KBM-7 (cell line): ENCODE measurements at places on chromosomes 4 and X.
A peak's percentile ranks its signal among the peaks of the same experiment; 100 is the strongest.

GRCh38 chr4:177964061-177964460 lies 521.8 kb upstream of the AGA start:
- no peak for DNase-seq

DNA sequence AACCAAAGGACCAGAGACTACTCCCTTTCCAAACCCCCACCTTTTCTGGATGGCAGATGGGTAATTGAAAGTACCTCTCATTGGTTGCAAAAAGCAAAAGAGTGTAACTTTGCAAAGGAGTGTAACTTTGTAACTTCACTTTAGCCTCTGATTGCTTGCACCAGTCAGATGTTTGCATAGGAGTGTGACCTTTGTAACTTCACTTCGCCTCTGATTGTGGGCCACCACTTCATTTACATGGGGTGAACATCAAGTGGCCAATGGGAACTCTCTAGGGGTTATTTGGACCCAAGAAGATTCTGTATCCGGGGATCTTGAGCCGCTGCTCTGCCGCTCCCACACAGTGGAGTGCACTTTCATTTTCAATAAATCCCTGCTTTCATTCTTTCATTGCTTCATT lies 9.9 kb upstream of the SLC25A43 start:
- no peak for DNase-seq

GRCh38 chrX:11952176-11952720 lies 186.0 kb upstream of the FRMPD4 start:
- DNase-seq = no peak

DNA sequence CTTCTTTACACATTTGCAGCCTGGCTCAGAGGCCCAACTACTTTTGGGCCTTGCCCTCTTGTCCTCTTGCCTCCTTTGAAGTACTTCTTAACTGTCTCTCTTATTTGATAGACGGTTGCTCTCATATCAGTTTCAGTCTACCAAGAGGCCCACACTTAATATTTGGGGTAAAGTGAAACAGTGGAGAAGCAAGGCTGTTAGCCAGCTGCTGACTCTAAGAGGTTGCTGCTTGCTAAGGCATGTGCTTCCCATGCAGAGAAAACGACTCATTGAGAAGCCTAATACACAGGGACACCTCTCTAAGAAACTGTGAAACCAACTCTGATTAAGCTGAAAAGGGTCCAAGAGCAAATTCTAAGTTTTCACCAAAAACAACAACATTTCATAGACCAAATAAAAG lies 94.6 kb downstream of the PPP3CA start:
- DNase-seq = no peak

GRCh38 chr4:57270346-57270745 lies 160.2 kb upstream of the IGFBP7 start:
- no peak for DNase-seq

GRCh38 chr4:123398066-123398852 lies 1.7 kb downstream of the SPRY1 start:
- DNase-seq = peak; percentile 64

- DNase-seq = no peak
Observed at GRCh38 chrX:119477812-119478232, 9.6 kb downstream of the SLC25A5 start.

GRCh38 chr4:119493886-119494285 lies 134.7 kb downstream of the PDE5A start:
- DNase-seq = no peak

DNA sequence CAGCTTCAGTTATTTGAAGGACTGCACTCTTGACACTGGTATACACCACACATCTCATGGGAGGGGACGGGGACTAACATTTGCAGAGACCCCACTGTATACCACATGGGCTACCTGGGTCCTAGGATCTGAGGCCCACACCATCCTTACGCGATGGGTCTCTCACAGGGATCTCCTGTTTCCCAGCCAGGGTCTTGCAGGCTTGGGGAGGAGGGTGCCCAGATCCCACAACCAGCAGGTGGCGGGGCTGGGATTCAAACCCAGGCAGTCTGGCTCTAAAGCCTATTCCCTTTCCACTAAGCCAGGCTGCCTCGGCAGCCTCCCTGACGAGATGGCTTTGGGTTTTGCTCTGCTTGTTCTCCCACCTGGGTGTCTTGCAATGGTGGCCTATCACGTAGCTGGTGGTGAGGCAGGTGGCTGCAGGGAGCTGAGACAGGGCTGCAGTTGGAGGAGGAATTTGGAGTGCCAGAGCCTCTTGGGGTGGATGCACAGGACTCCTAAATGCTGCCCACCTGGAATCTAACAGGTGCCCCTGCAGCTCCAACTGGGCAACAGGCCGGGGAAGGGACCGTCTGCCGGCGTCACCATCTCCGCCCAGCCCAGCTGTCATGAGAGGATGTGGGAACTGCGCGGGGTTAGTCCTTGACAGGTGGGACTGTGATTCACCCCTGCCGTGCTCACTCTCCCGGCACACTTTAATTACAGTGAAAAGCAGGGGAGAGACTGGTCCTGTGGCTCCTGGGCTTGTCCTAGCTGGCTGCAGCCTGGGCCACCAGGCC lies 110.7 kb downstream of the PSAPL1 start:
- DNase-seq = no peak

GRCh38 chrX:42920752-42921151 lies 142.8 kb upstream of the PPP1R2C start:
- DNase-seq = no peak

DNA sequence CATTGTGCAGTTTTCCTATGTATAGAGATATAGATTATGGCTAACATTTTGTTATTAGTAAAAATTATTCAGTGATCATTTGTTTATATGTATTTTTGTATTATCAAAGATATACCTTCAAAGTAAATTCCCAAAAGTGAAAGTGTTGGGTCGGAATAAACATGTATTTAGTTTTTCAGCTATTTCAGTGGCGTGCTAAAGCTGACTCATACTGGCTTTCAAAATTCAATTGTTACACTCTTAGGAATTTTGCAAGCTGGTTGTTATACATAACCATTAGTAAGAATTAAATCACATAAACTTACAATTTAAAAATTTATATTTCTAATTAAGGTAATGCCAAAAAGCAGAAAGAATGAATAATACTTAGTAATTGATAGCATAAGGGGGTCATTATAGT lies 288.4 kb upstream of the NRK start:
- no peak for DNase-seq

- no peak for DNase-seq
Observed at GRCh38 chr4:8171266-8171665, 12.7 kb upstream of the ABLIM2 start.

- DNase-seq = no peak
Observed at GRCh38 chrX:45434231-45434630, 233.6 kb upstream of the DIPK2B start.

DNA sequence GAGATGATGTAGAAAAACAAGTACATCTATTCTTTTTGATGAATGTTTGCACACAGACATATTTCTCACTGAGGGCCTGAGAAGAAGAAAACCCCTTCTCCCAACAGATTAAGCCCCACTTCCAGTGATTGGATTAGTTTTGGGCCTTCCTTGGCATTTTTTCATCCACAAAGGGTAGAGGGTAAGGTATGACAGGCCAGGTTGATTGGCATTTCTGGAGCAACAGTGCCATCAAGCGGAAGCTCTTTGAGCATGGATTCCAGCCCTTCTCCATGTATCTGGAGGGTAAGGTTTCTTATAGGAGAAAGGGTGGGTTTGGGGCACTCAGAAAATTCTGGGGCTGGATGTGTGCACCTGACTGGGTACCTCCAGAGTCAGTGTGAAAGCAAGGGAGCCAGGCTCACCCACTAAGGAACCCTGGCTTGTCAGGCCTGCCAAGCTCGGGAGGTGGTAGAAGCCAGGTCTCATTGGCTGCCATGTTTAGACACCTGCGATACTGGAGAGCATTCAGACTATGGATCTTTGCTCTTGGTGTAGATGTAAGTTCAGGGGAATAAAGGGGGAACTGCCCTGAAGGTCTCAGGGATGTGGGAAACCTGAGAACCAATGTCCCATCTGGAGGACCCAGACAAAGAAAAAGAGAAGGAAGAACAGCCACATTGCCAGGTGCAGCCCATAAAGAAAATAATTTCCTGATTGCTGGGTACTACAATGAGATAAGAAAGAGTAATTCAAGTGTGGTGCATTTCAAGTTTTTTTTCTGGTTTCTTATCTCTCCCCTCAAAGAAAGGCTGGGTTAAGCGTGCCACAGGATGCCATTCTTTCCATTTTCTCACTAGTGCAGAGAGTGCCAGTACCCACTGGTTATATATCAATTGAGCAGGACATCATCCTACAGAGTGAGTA lies 222.3 kb upstream of the AGTR2 start:
- peak; percentile 27 for DNase-seq

- DNase-seq = no peak
Observed at GRCh38 chr4:143195581-143195980, 10.9 kb downstream of the USP38 start.

DNA sequence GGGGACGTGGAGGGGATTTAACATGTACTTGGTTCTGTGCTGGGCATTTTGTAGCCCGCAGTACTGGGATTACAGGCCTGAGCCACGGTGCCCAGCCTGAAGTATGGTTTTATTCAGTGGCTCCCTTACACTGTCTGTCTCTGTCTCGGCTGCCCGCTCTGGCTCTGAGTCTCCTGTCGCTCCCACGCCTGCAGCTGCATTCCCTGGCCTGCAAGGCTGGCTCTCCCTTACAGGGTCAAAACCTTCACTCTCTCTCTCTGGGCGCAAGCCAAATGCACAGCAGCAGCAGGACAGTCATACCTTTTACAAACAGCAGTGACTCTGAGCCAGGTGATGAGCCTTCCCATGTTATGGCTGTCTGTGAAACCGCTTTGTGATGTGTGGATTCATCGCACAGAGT lies 72.1 kb downstream of the HTRA3 start:
- no peak for DNase-seq

DNA sequence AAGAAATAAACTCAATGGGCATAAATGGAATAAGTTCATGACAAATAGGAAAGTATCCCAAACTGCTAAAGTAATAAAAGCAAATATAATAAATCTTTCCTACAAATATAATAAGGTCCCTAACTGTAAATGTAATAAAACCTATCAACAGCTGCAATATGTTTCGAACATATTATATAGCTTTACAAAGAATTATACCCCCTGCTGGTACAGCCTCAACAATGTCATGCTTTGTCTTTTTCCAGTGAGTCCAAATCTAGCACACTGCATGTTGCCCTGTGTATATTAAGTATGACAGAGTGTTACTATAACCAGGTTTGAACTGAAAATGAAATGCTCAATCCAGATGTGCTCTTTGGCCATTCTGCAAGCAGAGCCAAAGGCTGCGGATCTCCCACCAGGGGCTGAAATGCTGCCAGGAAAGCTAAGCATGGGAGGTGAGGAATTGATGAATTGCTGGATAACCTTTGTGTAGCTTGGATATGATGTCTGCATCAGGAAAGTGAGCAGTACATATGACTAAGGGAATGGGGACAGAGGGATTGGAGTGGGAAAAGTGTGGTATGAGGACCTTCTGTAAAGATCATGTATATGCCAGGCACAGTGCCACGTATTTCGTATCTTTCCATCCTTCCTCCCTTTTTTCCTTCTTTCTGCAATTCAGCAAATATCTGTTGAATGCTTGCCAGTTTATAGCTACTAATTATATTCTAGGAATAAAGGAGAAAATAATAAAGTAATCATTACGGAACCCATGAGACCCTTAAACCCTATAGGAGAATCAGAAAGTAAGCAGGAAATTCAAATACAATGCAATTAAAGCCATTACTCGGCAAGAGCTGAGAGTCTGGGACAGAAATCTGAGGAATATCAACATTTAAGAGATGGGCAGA lies 954.6 kb upstream of the LCORL start:
- DNase-seq = no peak

DNA sequence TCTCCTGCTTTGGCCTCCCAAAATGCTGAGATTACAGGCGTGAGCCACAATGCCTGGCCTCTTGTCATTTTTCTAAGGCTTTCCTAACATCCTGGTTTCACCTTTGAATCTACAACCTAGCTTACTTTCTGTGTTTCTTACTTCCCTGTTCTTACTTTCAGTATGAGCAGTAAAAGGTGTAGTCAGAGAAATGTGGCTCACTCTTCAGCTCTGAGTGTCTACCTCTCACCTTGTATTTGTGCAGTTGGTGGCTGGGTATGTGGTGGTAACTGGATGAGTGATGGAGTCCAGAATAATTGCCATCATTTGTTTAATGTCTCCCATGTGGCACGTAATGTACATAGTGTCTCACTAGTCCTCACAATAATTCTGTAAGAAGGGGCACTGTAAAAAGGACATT lies 19.1 kb upstream of the CXCL11 start:
- no peak for DNase-seq

- no peak for DNase-seq
Observed at GRCh38 chrX:140099221-140099620, 133.9 kb upstream of the CXorf66 start.

DNA sequence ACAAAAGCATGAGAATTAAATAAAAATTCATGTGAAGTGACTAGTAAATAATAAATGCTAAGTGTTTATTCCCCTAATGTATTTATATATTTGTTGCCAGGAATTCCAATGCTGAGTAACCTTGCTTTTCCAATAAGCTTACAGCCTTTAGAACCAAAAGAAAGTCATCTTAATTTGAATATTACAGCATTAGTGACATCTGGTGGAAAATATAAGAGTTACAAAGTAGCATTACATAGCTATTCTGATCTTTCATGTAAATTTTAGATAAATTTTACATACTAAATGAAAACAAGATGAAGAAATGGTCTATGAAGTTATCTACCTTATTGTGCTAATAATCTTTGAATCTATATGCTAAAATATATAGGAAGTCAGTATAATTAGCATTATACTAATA lies 10.4 kb downstream of the MAD2L1 start:
- no peak for DNase-seq

DNA sequence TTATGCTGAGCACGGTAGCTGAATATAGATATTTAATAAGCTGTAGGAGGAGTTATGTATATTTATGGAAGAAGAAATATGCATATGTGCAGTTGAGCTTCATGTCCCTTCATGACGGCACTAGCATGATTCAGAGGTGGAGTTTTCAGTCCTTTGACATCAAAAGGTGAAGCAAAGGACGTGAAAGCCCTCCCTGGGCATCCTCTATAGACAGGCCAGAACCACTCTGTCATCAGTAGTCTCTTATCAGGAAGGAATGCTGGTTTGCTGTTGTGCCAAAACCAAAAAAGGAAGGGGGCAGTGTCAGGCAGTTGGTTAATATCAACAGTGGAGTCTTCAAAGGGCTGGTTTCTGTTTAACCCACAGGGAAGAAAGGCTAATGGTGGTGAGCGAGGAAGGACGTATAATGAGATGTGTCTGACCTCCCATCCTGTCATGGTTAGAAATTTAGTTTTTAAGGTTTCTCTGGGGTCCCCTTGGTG lies 23.5 kb upstream of the IL2 start:
- DNase-seq = peak; percentile 21

GRCh38 chr4:41455206-41455605 lies 82.8 kb upstream of the LIMCH1 start:
- no peak for DNase-seq

DNA sequence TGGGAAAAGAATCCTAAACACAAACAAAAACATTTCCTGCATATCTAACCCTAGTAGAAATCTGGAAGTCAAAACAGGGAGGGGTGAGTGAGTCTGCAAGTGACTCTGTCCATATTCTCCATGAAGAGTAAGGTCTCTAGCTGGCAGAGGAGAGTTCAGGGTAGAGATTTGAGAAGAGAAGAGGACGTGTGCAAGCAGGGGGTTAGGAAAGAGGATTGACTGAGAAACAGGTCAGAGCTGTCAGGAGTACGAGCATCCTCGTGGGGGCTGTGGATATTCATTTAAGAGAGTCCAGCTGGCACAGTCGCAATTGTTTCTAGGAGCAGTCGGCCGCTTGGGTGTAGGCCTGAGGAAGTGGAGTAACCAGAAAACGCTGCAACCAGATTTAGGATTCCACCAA lies 27.9 kb downstream of the PROM1 start:
- no peak for DNase-seq

GRCh38 chrX:39247536-39247935 lies 446.3 kb downstream of the MID1IP1 start:
- DNase-seq = no peak
